ENCODE measurements at places on chromosomes 3 and 15.

DNA sequence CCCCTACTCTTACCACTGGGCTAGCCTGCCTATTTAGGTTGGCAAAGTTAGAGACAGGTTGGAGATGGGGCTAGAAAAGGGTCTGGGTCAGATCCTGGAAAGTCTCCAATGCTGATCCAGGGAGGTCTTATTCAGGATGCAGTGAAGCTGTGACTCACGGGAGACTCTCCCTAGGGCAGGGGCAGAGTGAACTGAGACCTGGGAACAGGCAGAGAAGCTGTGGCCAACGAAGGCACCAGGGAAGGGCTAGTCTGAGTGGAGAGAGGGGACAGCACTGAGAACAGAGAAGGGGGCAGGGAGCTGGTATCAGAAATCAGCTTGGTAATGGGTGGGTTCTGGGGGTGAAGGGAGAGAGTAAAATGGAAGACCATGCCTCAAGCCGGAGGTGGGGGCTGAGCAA lies 2.2 kb downstream of the LTF start:
- DNase-seq: no peak

GRCh38 chr3:140762746-140763145 lies 84.9 kb downstream of the TRIM42 start:
- no peak for DNase-seq

GRCh38 chr3:73046195-73046594 lies 15.3 kb upstream of the EBLN2 start:
- DNase-seq: no peak

- DNase-seq: no peak
Observed at GRCh38 chr3:14397046-14397445, 5.4 kb upstream of the SLC6A6 start.

DNA sequence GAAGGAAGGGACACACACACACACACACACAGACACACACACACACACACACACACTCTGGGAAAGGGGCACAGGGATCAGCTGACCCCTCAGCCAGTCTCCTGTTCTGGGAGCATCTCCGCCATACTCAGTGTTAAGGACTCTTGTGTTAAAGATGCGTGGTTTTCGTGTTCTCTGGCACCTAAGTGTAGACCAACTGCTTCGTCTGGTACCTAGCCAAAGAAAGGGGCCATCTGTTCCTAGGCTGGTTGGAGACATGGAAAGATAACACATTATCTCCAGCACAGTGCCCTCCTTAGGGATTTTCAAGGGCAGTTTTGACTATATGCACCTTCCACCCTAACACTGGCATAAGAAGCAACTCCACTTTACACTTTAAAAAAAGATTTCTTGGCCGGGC lies 65.1 kb downstream of the EPHB1 start:
- DNase-seq: no peak

DNA sequence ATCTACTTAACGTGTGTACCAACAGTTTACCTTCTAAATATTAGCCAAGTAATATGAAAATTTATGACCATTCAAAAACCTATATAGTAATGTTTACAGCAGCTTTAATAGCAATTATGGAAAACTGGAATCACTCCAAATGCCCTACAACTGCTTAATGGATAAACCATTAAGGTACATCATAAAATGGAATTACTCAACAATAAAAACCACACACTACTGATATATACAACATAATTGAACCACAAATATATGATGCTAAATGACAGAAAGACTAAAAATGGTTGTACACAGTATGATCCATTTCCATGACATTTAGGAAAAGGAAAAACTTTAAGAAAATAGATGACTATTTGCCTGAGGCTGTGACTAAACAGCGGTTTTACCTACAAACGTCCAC lies 467.1 kb upstream of the EPHA6 start:
- no peak for DNase-seq

GRCh38 chr15:44662478-44663409 lies 718 bp downstream of the SPG11 start:
- DNase-seq: peak; percentile 37

- DNase-seq: no peak
Observed at GRCh38 chr3:20680990-20681628, 495.1 kb upstream of the SGO1 start.

DNA sequence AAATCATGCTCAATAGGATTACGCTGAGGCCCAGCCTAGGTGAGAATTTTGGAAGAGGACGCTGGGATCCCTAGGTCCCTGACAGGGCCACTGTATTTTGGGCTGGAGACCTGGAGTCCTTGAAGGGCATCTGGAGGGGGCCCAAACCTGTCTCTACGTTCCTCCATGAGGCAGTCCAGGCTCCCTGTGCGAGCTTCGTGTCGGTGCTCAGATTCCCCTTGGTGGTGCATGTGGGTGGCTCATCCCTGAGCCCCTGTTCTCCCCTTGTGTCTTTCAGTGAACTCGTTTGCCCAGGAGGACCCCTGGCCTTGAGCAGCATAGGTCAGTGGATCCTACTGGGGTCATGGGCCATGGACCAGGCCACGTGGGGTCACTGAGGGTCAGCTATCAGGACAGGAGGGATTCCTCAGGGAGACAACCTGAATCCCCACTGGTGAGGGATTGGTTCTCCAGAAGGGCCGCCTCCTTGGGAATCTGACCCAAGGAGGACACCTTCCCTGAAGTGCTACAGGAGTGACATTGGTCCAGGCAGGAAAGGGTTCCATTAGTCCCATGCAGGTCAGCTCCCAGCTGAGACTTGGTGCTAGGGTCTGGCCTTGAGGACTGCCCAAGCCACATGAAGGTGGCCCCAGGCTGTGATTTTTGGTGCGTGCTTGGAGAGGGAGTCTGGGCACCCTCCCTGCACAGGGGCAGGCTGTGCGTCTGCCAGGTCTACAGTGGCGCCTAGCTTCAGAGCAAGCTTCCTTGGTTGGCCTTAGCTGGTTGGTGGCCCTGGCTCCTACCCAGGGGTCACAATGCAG lies 229.8 kb downstream of the SNRPN start:
- no peak for DNase-seq

GRCh38 chr3:100359035-100359434 lies 24.5 kb downstream of the NIT2 start:
- DNase-seq: no peak

- DNase-seq: no peak
Observed at GRCh38 chr3:7188551-7188950, 327.6 kb downstream of the GRM7 start.

DNA sequence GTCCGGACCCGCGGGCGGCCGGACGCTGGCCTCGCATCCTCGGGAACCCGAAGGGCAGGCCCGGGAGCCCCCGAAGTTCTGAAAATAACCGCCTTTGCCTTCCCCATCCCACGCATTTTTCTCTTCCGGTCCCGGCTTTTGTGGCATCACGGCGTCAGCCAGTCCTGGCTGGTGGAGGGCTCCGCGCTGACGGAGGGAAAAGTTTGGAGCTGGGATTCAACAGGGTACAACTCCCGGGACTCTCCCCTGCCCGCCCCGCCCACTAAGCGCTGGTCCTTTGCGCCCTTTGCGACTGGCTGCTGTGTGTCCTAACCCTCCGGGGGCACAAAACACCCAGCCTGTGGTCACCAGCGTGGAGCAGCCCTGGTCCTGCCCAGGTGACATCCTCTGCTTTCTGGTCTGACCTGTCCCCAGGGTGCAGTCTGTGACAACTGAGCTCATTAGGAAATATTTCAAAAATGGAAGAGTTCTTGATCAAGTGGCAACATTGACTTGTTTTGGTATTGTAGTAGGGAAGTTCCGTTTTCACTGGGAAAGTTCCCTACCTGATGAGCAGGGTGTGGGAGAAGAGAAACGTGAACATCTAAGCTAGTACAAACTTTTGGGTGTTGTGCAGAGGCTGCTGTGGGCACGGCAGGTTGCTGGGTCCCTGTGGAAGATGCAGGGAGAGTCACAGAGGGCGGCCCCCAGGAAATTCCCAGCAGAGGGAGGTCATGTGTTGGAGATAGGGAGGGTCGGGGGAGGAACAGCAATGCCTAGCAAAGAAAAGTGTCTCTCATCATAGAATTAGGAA lies 775 bp downstream of the ARNT2 start:
- no peak for DNase-seq

All from GF-D8 (cell line).